ENCODE measurements at places on chromosomes 1 and 21.

GRCh38 chr1:107706182-107706581 lies 258.8 kb downstream of the VAV3 start:
- DNase-seq = no peak

- peak; percentile 67 for DNase-seq
Observed at GRCh38 chr1:36203554-36204346, 20.5 kb upstream of the THRAP3 start.

GRCh38 chr1:173205146-173206051 lies 1.7 kb downstream of the TNFSF4 start:
- no peak for DNase-seq

- DNase-seq = no peak
Observed at GRCh38 chr1:43687301-43688108, 19.8 kb upstream of the ST3GAL3 start.

DNA sequence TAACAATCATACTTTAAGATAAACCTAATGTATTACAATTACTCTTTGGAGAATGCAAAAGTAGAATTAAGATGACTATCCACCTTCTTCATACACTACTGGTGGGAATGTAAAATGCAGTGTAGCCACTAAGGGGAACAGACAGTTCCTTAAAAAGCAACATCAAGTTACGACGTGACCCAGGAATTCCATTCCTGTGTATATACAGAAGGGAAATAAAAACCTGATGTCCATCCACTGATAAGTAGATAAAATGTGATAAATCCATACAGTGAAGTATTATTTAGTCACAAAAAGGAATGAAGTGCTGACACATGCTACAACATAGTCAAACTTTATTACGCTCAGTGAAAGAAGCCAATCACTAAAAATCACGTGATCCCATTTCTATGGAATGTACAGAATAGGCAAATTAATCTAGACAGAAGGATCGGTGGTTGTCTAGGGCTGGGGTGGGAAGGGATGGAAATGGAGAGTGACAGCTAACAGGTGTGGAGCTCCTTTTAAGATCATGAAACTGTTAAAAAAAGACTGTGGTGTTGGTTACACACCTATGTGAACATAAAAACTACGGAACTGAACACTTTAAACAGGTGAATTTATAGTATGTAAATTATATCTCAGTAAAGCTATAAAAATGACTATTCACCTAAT lies 42.1 kb downstream of the NRIP1 start:
- no peak for DNase-seq

DNA sequence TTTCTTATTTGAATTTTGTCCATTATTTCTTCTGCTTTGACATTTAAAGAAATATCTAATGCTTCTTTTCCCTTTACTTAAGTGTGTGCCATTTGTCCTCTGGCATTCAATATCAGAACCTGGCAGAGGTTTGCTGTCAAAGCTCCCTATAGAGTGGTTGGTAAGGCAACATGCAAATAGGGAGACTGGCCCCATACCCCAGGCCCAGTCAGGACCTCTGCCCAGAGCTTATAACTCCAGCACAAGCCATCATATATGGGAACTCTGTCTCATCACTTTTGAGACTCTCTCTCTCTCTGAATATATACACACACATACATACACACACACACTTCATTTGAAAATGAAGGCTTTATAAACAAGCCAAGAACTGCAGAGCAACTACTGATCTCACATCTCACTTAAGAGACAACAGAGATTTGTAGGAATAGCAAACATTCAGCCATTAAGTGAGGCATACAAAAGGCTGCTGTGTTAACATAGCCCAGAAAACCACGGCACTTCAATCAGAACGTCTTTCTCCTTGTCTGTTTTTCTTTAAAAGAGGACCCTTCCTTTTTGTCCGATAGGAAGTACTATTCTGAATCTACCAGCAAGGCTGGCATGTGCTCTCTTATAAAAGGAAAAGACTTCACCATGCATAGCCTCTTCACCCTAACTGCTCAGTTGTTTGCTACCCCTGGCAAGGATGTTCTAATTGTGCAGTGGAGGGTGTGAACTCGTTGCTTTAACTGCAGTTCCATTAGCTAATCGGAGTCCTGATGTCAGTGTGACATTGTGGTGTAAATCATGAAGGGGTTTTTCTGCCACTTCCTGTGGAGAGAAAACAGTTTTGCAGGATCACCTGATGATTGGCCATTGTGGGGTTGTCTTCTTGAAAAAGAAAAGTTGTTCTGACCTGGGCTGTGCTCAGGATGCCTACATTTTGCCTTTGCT lies 101.7 kb downstream of the NR5A2 start:
- no peak for DNase-seq

DNA sequence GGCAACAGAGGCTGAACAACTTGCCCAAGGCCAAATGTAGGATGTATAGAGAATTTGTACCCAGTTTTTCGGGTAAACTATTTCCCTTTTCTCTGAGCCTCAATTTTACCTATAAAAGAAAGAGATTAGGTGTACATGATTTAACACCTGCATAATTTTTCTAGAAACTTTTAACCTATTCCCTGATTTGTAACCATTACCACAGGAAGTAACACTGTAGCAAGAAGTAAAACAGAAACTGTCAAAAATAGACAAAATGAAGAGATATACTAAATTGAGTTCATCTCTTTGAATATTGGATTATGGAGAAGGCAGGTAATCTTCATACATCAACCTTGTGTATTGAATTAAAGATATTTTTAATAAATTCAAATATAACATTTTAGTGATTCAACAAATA lies 136.2 kb downstream of the ZC3H11B start:
- no peak for DNase-seq

DNA sequence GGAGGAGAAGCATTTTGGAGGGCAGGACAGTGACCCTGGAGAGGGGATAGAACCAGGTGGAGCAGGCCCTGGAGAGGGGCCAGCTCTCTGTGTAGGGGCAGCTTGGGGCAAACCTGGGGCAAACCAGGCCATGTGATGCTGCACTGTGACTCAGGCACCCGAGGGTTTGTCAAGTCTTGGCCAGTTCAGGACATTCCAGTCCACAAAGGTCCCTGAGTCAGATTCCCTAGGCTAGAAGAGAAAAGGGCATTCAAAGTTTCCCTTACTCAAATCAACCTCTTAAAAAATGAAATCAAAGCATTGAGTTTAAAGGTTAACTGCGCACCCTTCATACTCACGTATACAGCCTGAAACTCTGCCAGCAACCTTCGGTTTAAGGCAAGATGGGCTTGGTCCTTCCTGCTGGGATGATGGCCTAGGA lies 25.2 kb upstream of the PLA2G2C start:
- DNase-seq = no peak

DNA sequence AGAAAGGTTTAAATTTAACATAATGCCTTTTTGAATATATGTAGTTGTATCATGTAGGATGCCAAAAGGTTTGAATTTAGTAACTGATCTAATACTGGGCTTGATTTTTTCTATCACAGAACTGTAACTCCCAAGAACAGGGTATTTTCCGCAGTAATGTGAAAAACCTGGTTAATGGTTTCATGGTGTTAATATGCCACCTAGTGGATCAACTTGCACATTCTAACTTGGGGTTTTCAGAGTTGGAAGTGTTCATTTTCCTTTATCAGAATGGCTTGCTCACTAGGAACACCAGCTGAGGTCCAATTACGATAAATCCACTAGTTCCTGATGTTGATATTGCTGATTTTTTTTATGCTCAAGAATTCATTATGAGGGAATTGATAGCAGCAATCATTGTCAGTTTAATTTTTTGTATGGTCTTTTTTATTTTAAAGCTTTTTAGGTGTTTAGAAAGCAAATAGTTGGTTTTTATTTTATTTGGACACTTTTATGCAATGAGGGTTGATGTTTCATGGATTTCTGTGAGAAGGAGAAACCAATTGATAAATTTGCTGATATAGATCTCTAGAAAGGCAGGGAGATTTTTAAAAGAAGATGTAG lies 157.2 kb downstream of the PLA2G4A start:
- DNase-seq = no peak

DNA sequence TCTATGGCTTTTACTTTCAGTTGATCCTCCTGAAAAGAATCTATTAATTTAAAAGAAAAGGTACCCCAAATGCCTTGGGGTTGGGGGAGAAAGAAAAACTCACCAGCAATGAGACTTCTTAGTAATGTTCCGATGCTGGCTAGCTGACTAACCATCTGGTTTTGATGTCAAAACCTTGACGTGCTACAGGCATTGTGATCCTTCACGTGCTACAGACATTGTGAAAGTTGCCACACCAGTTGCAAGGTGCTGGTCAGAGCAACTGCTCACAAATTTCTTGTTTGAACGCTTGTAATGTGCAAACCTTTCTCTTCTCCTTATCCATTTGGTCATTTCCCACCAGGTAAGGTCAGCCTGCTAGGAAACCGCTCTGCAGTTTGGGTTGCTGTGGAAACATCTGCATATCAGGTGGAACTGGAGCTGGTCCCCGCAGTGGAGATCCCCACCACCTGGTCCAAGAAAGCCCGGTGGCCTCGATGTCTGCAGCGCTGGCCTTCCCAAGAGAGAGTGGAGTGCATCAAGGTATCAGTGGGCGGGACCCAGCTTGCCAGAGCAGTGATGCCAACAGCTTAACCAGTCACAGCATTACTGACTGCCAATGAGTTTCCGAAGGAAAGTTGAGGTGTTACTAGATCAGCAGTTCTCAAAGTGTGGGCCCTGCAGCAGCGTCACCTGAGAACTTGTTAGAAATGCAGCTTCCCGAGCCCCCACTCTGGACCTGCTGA lies 16.1 kb downstream of the MAB21L3 start:
- DNase-seq = no peak

DNA sequence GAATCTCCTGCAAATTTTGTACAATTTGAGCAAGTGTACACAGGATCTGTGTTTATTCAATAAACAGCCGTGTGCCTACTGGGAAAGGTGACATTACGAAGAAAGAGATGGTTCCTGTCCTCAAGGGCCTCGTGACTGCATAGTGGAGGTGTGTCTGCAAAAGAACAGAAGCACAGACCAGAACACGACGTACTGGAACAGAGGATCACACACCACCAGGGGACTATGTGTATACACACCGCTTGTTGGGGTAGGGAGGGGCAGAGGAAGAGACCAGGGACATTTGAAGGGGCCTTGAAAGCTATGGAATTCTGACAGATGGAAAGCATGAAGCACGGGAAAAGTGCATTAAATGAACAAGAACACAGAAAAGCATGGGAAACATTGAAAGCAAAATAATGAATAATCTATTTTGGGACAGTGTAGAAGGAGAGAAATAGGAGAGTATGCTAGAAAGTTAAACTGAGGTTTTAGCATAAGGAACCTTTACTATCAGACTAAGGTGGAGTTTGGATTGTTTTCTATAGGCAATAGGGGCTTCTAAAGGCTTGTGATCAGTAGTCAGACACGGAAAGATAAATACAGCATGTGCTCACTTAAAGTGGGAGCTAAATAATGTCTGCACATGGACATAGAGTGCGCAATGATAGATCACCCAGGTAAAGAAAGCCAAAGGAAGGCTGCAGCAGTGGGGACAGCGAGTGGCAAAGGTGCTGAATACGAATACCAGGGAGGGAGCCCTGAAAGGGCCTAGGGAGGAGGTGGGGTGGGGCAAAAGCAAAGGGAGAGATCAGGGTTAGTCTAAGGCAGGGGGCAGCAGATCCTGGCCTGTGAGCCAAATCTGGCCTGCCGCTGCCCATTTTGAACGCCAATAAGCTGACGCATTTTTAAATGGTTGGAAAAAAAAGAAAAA lies 11.0 kb downstream of the JAK1 start:
- DNase-seq = no peak

- no peak for DNase-seq
Observed at GRCh38 chr1:23791516-23792047, 637 bp downstream of the LYPLA2 start.

GRCh38 chr1:55276671-55277376 lies 61.7 kb upstream of the USP24 start:
- DNase-seq = no peak

GRCh38 chr21:17461014-17461413 lies 51.8 kb upstream of the CXADR start:
- DNase-seq = peak; percentile 41

DNA sequence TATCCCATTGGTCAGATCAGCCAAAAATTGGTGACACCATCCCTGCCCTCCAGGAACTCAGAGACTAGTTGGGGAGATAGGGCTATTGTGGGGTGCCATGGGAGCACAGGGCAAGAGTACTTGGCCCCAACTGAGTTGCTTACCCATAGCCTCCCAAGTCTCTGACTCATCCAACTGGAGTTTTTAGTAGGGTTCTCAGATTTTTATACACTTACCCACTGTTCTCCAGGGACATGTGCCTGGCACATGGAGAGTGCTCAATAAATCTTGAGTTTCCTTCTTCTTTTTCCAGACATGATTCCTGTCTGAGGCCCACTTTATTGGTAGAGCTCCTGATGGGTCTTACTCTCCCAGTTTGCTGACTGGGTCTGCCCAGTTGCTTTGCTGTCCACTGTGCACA lies 56.7 kb downstream of the OVGP1 start:
- DNase-seq = no peak

DNA sequence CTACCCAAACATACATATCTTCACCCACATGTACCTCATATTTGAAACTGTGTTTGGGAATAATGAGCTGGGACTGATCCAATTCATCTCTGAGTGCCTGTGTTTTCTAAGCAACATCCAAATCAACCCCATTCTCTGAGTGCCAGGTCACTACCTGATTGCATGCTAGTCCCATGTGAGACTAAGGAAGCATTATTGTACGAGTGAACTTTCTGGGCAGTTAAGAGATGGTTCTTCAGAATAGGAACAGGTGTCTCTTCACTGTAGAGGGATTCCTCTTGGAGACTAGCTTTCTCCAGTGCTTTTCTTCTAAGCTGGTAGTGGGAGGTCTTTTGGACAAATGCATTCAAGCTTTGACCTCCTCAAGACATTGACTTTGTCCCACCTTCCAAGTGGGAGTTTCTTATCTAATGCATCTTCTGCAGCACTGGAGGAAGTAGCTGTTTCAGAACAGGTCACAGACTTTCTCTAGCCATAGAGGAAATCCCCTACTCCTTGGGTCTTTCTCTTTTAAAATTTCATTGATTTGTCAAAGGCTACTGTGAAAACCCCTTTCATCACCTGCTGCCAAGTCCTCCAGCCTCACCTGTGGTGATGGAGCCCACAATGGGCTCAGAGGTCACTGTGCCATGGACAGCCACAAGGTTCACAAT lies 172.0 kb upstream of the KIAA0040 start:
- no peak for DNase-seq

DNA sequence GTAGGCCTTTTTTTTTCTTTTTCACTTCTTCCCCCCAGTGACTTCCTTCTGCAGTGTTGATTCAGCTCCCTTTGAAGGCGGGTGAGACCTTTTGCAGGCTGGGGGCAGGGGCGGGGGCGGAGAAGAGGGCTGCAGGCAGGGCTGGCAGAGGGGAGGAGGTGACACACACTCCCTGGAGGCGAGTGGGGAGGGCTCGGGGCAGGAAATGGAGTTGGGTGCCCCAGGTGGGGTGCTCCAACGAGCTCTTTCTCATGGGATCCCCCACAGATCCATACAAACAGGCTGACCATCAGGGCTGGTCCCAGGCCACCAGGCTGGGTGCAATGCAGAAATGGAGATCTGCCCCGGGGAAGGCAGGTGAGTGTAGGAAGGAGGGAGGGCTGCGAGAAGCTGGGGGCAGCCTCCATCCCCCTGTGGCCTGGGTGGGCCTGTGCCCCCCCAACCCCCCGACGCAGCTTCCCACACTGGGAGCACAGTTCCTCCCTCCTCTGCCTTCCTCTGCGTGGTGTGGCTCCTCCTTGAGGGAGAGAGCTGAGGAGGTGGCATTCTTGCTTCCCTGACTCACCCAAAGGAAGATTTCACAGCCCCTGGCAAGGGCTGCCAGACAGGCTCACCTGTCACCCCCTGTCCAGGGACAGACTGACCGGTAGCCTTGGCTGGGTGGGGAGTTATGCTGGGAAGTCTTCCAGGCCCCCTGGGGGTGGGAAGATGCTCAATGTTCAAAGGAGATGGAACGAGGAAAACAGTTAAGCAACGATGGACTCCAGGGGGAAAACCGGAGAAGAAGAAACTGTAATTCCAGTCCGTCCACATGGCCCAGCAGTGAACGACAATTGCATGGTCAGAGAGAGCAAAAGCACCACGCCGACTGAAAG lies 7.1 kb upstream of the ITGB2 start:
- no peak for DNase-seq

Measured in left hindlimb (tissue), 1 donor.